ENCODE measurements at places on chromosomes 5 and 9.

- no peak overlapping the region for H3K4me3 ChIP-seq
- DNase-seq = no peak
- H3K27me3 ChIP-seq = no peaks in the 10 kb centered on the region
- no peak overlapping the region for H3K27ac ChIP-seq
- H3K36me3 ChIP-seq = no peaks in the 10 kb centered on the region
Measured at GRCh38 chr5:103487218-103487617, 75.4 kb downstream of the NUDT12 start.

- H3K4me3 ChIP-seq = no peak overlapping the region
- no peak overlapping the region for H3K27ac ChIP-seq
- H3K27me3 ChIP-seq = no peaks in the 10 kb centered on the region
Measured at GRCh38 chr5:119578937-119579336, 50.4 kb upstream of the FAM170A start.

- no peak overlapping the region for H3K27ac ChIP-seq
- no peaks in the 10 kb centered on the region for H3K27me3 ChIP-seq
- peaks cover 20% of the 10 kb centered on the region for H3K36me3 ChIP-seq
Measured at GRCh38 chr5:180575571-180575970, 15.7 kb downstream of the SCGB3A1 start.

DNA sequence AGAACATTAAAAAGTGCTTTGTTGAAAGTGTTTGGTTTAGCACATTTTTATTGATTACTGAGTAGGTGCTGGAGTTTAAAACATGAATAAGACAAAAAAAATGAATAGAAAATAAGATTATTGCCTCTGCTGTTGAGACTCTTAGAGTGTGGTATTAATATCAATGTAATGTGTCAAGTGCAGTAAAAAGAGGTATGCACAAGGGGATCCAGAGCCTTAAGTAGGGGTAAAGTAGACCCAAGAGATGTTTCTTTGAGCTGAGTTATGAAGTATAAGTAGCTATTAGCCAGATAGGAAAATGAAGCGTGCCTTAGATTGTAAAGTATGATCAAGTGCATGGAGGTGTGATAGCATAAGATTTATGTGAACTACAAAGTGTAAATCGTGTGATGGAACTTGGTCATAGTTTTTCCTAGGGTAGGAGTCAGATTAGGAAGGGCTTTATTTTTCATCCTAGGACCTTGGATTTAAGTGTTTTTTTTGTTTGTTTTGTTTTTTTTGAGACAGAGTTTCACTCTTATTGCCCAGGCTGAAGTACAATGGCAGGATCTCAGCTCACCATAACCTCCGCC, 45.2 kb downstream of the NSD1 start:
- no peaks in the 10 kb centered on the region for H3K36me3 ChIP-seq
- peaks cover 8% of the 10 kb centered on the region for H3K4me1 ChIP-seq
- no peaks in the 10 kb centered on the region for H3K27me3 ChIP-seq
- no peak overlapping the region for H3K4me3 ChIP-seq
- no peak overlapping the region for H3K27ac ChIP-seq

- DNase-seq = no peak
- peak overlapping the region; percentile 88 for H3K4me3 ChIP-seq
- no peaks in the 10 kb centered on the region for H3K27me3 ChIP-seq
Measured at GRCh38 chr5:80255431-80255810, 427 bp downstream of the SERINC5 start.

- peaks cover 3% of the 10 kb centered on the region for H3K36me3 ChIP-seq
- no peaks in the 10 kb centered on the region for H3K27me3 ChIP-seq
- peak overlapping the region; percentile 76 for H3K27ac ChIP-seq
- no peak for DNase-seq
Measured at GRCh38 chr9:4850603-4851310, 58.0 kb downstream of the RCL1 start.

- no peaks in the 10 kb centered on the region for H3K36me3 ChIP-seq
- no peak for DNase-seq
- H3K27me3 ChIP-seq = no peaks in the 10 kb centered on the region
- peaks cover 3% of the 10 kb centered on the region for H3K4me1 ChIP-seq
- H3K27ac ChIP-seq = peak within 1 kb of the TSS; percentile 15
- H3K4me3 ChIP-seq = peak within 1 kb of the TSS; percentile 72
Measured at GRCh38 chr5:175657593-175658271, at the start of gene HRH2. Gene HRH2 (plus strand): TSS chr5:175658071. CDS start chr5:175683234, 25,163 bp downstream.

- H3K4me1 ChIP-seq = no peaks in the 10 kb centered on the region
- no peaks in the 10 kb centered on the region for H3K36me3 ChIP-seq
- H3K27ac ChIP-seq = no peak overlapping the region
- DNase-seq = no peak
- no peak overlapping the region for H3K4me3 ChIP-seq
Measured at GRCh38 chr5:179374506-179375235, 29.4 kb upstream of the ADAMTS2 start.

- no peak overlapping the region for H3K4me3 ChIP-seq
- no peak for DNase-seq
- H3K4me1 ChIP-seq = no peaks in the 10 kb centered on the region
- no peaks in the 10 kb centered on the region for H3K27me3 ChIP-seq
- no peak overlapping the region for H3K27ac ChIP-seq
Measured at GRCh38 chr9:112744177-112744576, 6.4 kb upstream of the SNX30 start.

DNA sequence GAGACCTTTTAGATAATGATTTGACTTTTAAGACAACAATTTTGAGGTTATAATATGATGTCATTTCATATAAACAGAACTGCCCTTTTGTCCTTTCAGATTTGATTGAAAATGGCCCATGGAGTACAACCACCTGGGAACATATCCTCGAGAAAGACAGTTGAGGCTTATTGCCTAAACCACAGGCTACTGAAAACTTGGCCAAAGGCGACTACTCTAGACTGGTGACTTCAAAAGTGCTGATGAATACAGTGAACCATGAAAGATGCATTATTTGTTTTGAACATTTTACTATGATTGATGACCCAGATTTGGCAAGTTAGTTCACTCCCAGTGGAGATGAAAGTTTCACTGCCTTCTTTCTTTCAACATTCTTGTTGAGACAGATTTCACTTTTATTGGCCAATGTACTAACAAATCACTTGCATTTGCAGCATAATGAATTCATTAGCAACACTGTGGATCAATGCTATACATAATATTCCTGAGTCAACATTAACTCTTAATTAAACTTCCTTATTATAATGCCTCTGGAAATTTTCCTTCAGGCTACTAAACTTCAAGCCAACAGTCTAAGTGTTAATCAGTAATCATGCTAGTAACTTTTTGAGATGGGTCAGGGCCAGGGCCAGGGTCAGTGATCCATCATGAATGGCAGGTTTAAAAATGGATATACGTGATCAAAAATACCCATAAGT, 480.3 kb downstream of the RAB3C start:
- no peak for DNase-seq
- peaks cover 8% of the 10 kb centered on the region for H3K4me1 ChIP-seq
- H3K27me3 ChIP-seq = no peaks in the 10 kb centered on the region
- no peak overlapping the region for H3K27ac ChIP-seq
- no peak overlapping the region for H3K4me3 ChIP-seq

DNA sequence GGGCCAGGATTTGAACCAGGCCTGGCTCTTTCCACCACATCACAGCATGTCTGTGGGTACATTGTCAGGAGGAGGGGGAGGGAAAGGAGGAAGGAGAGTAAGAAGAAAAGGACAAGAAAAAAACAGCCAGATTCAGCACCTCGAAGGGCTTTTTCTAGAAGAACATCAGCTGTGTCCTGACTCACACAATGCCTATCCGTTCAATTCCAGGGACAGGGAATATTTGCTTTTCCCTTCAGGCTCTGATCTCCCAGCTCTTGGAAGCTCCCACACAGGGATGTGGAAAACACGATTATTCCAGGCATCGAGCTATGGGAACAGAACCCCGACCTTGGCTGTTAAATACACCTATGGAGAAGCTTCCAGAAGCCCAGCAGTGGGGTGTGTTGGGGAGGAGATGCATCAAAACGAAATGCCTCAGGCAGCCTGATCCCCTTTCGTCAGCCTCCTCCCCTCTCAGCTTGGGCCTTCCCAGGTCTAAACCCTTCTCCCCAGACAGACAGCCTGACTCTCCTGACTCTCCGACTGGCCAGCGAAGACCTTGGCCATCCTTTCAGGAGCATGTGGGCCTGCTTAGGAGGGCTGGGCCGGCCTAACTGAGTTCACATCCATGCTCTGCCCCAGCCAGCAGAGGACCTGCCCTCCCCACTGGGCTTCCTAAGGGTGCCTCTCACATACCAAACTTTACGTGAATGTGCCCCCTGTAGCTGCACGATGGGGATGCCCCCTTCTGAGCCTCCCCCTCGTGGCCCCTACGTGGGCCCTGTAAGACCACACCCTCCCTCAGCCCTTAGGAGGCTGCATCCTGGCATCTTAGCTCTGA, 54.4 kb downstream of the NEURL1B start:
- no peaks in the 10 kb centered on the region for H3K27me3 ChIP-seq
- no peak for DNase-seq
- peaks cover 68% of the 10 kb centered on the region for H3K4me1 ChIP-seq
- H3K4me3 ChIP-seq = no peak overlapping the region

DNA sequence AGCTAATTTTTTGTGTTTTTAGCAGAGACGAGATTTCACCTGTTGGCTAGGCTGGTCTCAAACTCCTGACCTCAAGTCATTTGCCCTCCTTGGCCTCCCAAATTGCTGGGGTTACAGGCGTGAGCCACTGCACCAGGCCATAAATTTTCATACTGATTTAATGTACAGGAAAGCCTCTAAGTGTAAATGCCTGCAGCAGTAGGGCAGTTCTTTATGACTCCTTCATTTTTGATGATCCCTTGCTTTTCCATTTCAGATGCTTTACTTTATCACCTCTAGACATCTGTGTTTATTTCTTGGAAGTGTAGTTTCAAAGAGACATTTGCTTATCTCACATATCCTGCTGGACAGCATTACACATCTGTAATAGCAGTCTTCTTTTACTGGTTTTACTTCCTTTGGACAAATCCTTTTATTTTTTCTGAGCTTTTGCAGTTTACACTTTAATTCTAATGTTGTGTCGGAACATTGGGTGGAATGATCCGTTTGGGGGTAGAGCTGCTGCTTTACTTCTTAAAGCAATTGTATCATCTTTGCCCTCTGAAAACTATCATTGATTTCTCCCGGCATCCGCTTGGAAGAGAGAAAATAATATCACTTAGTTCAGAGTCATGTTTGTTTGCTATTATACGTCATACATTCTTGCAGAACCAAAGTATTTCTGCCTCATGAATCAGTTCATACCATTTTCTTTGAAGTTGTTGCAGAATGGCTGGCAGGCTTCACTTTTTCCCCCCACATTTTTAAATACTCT, 36.0 kb downstream of the SCGB3A1 start:
- H3K4me1 ChIP-seq = no peaks in the 10 kb centered on the region
- peaks cover 3% of the 10 kb centered on the region for H3K36me3 ChIP-seq
- no peak overlapping the region for H3K27ac ChIP-seq
- no peak overlapping the region for H3K4me3 ChIP-seq

GRCh38 chr5:146828385-146828784, 50.2 kb downstream of the PPP2R2B start:
- no peaks in the 10 kb centered on the region for H3K36me3 ChIP-seq
- H3K4me1 ChIP-seq = peaks cover 7% of the 10 kb centered on the region
- no peak for DNase-seq
- no peak overlapping the region for H3K4me3 ChIP-seq

DNA sequence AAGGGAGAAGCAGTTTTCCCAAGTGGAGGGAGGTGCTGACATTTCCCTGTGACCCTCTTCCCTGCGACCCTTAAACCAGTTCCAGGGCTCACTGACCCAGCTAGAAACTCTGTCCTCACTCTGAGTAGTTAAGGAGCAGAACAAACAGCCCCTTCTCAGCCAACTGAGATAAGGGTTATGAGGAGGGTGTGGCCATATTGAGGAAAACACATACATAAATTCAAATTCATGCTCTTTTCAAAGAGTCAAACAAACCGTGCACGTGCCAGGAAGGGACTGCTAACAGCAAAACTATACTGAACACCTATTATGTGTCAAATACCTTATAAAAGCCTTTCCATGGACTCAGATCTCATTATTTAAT, 4.9 kb upstream of the AKNA start:
- H3K27me3 ChIP-seq = no peaks in the 10 kb centered on the region
- no peaks in the 10 kb centered on the region for H3K36me3 ChIP-seq
- no peak for DNase-seq
- H3K4me3 ChIP-seq = no peak overlapping the region

DNA sequence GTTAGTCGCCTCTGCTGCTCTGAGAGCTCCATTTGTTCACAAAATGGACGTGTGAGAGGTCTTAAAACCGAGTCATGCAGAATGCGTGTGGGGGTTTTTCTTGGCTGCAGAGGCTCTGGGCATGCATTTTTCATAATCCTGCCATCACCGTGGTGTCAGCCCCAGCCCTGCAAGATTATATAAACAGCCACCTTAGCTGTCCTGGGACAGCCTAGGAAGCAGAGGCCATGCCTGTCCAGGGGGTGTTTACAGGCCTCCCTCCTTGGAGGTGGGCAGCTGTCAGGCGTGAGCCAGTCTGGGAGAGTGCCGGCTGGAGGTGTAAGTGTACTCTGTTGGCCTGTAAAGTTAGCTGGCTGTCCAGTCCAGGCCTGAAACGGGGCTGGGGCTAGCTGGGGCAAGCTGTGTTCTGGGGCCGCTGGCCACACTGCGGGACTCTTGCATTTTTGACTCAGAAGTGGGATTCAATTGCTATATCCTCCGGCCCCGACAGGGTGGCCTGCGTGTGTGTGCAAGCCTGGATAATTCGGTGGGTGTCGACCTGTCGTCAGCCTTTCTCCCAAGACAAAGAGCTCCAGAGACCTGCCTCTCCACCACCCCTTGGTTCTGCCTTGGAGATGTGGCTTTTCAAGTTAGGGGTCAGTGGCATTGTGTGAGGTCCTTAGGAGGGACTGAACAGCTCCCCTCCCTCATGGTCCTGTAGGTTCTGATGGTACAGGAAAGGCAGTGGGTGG, 2.4 kb downstream of the WNK2 start:
- no peak overlapping the region for H3K27ac ChIP-seq
- no peak for DNase-seq
- no peaks in the 10 kb centered on the region for H3K27me3 ChIP-seq
- H3K4me3 ChIP-seq = no peak overlapping the region
- H3K4me1 ChIP-seq = peaks cover 4% of the 10 kb centered on the region

DNA sequence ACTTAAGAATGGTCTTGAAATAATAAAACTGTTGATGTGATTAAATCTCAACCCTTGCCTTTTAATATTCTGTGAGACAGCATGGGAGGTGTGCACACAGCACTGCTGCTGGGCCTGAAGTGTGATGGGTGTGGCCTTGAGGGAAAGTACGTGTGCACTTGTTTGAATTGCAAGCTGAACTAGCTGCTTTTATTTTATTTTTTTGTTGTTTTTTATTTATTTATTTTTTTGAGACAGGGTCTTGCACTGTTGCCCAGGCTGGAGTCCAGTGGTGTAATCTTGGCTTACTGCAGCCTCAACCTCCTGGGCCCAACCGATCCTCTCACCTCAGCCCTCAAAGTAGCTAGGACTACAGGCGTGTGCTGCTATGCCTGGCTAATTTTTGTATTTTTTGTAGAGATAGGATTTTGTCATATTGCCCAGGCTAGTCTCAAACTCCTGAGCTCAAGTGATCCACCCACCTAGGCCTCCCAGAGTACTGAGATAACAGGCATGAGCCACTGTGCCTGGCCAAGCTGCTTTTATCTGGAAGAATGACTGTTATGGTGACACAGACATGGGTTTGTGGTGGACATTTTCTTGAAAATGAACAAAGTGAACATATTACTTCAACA, 58.9 kb downstream of the GPR107 start:
- H3K27me3 ChIP-seq = no peaks in the 10 kb centered on the region
- H3K4me1 ChIP-seq = peaks cover 4% of the 10 kb centered on the region
- H3K36me3 ChIP-seq = peaks cover 14% of the 10 kb centered on the region
- no peak overlapping the region for H3K27ac ChIP-seq
- no peak for DNase-seq

GRCh38 chr9:131051592-131052517, 42.9 kb downstream of the LAMC3 start:
- H3K4me1 ChIP-seq = no peaks in the 10 kb centered on the region
- no peak for DNase-seq
- H3K27me3 ChIP-seq = no peaks in the 10 kb centered on the region
- no peak overlapping the region for H3K27ac ChIP-seq
- H3K36me3 ChIP-seq = no peaks in the 10 kb centered on the region
- no peak overlapping the region for H3K4me3 ChIP-seq

All from thoracic aorta (tissue), 2 donors.